ENCODE measurements at places on chromosomes 12 and 14. TPM values are rescaled to one million over a fixed set of nuclear protein-coding genes. Genes with fewer than 3 reads are reported as not detected.

RERG gene
- 0.30 TPM for total RNA-seq

TBC1D30 gene
- 0.42 TPM for total RNA-seq

DENND5B gene
- 15.7 TPM for total RNA-seq

DNAH10 gene
- 0.59 TPM for total RNA-seq

RND1 gene
- 0.59 TPM for total RNA-seq

EFS gene
- 1.8 TPM for total RNA-seq

SRRM4 gene
- total RNA-seq = not detected

SRSF5 gene
- 239 TPM for total RNA-seq

C12orf50 gene
- total RNA-seq = not detected

VTI1B gene
- 61.8 TPM for total RNA-seq

STXBP6 gene
- 5.6 TPM for total RNA-seq

DNM1L gene
- total RNA-seq = 89.1 TPM

LBHD2 gene
- not detected for total RNA-seq

CLEC4E gene
- not detected for total RNA-seq
